ENCODE measurements at places on chromosomes 3 and 15. TPM values are rescaled to one million over a fixed set of nuclear protein-coding genes. Genes with fewer than 3 reads are reported as not detected.

GRCh38 chr3:147119346-147119745 is 287.0 kb downstream of the ZIC4 start:
- no peak for DNase-seq

DNA sequence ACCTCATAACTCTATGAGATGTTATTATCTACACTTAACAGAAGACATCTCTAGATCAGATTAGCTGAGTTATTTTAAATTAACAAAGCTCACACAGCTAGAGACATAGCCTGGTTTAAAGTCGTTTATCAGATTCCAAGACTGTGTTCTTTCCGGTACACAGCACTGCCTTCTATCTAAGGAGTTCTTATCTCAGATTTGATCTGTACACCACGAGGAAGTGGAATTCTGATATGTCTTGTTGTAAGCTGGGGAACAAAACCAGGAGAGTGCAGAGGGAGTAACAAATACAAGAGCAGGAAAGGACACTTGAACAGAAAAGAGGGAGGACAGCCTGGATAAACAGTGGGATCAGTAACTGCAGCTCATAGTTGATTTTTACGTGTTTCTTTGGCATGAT is 61.7 kb upstream of the KCNMB2 start:
- no peak for DNase-seq

DNA sequence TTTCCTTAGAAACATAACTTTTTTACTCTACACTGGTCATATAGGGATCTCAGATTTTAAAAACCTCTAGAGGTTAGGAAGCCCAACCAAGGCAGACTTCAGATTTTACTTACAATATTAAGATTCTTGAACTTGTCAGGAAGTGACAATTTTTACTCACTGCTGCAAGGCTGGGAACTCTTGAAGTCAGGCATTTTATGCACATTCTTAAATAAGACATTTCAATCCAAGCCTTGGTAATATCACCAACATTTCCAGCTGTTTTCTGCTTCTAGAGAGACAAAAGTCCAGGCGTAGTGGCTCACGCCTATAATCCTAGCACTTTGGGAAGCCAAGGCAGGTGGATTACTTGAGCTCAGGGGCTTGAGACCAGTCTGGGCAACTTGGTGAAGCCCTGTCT is 33.6 kb upstream of the UBP1 start:
- no peak for DNase-seq

KY gene
- total RNA-seq, result not detected

- DNase-seq, result peak; percentile 62
These were observed 367.6 kb upstream of the PLSCR5 start for GRCh38 chr3:146972726-146973125.

DNA sequence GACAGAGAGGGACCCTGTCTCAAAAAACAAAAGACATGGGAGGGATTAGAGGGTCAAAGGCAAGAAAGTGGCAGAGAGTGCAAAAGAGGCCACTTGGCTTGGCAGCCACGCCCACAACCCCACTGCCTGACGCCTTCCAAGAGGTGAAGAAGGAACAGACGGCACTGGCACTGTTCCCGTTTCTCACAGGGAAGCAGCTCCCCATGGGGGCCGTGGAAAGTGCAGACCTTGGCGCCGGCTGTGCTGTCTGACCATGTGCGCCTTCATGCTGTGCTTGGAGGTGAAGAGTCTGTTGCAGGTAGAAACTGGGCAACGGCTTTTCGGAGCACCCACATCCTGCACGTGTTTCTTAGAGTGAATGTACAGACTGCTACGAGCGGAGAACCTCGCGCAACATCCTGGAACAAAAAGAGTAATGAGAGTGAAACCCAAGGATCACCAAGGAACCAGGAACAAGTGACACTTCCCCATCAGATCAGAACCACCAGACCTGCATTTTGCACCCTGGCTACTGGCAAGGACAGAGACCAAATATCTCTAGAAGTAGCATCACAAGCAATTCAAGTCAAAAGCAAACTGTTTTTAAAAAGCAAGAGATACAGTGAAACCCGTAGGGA is 9.7 kb downstream of the ZXDC start:
- no peak for DNase-seq

ULK4 gene
- 8.7 TPM for total RNA-seq

- DNase-seq, result peak; percentile 97
These were observed 77.3 kb upstream of the MAGI1 start for GRCh38 chr3:66115858-66116654.

- no peak for DNase-seq
These were observed 187.3 kb downstream of the SUCNR1 start for GRCh38 chr3:152060701-152061100.

DNA sequence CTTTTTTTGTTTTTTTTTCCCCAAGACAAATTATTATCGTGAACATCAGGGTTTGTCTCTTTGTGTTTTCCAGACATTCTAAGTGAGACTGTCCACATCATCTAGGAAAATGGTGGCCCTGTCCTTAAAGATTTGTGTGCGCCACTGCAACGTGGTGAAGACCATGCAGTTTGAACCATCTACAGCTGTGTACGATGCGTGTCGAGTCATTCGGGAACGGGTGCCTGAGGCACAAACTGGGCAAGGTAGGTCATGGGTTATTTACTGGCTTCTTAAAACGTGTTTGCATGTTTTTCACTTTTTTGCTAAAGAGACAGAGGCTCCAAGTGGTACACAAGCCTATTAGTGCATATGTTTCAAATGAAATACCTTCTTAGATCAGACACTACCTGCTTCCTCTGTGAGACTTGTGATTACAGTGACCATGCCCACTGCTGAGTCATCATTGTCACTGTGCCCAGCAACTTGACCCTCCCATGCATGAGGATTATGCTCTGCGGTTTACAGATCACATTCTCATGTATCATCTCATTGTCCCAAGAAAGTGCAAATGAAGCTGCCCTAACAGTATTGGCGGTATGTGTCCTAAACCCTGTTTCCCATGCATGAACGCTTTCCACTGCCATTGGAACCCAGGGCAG is 395.2 kb upstream of the TPM1 start:
- peak; percentile 93 for DNase-seq

AADACL2 gene
- total RNA-seq, result not detected

PLA2G4F gene
- total RNA-seq, result not detected

DNA sequence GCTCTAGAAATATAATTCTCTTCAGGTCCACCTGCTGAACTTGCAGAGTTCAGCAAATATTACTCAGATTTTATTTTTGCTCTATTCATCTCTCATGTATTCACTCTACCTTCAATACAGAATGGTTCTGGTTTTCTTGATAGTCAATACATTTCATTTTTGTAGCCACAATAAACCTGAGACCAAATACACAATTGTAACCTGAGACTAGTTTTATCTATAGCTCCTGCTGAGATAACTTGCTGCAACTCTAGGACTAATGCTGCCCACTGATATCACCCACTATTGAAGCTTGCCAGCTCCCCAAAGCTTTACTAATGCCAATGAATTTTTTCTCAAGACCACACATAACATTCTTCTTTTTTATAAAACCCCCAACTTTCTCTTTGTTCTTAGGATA is 229.3 kb downstream of the NSUN3 start:
- no peak for DNase-seq

GRCh38 chr3:121490161-121490560 is 55.6 kb downstream of the POLQ start:
- no peak for DNase-seq

CORO2B gene
- total RNA-seq, result 18.3 TPM

DNA sequence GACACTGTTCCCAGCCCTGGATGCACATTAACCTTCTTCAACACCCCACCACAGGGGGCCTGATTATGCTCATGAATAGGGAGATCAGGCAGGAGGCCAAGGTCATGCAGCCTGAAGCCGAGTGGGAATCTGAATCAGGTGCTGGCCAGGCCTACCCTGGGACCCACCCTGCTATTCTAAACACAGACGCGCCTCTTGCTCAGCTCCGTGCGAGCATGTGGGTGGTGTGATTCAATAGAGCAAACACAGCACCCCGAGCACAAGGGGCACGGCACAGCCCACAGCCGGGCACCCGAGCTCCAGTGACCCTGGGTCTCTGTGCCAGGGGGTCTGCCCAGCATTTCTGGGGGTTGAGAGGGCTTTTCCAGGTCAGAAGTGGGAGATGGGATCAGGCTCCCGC is 24.6 kb upstream of the GRIP2 start:
- no peak for DNase-seq

DNA sequence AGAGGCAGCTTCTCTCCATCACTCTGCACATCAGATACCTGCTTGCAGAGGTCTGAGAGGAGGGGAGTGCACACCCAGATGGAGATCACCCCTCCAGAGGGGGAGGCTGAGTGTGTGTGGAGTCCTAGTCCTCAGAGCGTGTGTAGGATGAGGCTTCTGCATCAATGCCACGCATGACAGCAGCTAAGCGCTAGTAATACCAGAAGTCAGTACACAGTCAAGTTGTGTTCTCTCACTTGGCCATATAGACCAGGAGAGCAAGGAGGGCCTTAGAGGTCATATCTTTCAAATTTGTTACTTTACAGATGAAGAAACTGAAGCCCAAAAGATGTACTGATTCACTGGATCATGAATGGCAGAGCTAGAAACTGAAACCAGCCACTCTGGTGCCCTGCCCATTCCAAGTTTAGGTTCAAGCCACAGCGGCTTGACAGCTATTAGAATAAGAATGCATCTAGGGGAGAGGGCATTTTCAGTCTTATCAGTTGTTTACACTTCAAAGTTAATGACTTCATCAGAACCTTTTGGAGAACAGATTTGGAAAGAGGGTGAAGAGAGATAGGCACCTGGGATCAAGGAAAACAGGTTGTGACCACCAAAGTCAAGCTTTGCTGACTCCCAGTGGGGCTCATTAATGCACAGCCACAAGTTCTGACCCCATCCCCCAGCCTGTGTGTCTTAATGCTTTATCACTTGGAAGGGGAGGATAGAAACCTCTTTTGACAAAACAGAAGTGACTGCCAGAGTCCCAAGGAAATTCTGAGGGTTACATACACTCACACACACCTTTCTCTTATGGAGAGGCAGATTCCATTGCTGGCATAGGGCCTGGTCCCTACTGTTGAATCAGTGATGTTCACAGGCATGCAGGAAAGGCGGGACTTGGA is 310.3 kb downstream of the CHST2 start:
- DNase-seq, result no peak

- no peak for DNase-seq
These were observed 61.7 kb downstream of the IL1RAP start for GRCh38 chr3:190575437-190576185.

FSIP1 gene
- total RNA-seq, result 0.38 TPM

TGM4 gene
- 0.06 TPM for total RNA-seq

GOLGA6B gene
- not detected for total RNA-seq

- DNase-seq, result no peak
These were observed 52.1 kb upstream of the PRTG start for GRCh38 chr15:55795031-55795430.

DNA sequence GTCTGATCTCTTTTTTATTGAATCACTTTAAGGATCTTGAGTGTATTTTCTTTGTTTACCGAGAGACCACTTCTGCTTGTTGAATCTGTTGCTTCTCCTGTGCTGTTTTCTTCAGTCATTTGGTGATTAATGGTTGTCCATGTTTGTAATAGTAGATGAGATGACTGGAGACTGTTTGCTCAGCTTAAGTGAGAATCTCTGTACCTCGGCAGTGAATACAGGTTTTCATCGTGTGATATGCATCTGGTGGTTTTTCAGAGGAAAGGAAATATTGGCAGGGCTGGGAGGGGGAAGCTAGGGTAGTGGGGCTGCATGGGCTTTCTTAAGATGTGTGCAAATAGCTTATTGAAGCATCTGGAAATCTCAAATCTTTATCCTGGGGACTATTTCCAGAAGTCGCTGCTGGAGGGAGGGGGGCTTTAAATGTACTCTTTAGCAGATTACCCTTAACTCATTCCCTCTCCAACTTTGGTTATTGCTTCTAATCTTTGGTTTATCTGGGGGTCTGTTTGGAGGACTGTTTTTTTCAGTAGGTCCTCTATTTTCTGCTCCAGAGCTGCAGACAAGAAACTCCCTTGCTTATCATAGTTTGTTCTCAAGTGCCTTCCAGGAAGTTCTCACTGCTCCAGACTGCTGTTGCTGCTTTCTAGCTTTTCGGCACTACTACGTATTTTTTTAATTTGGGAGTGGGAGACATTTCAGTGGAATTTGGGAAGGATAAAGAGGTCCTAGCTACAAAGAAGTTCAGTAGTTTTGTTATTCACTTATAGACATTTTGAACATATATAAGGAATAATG is 19.4 kb downstream of the CMTM8 start:
- peak; percentile 39 for DNase-seq

TRA2B gene
- total RNA-seq, result 257 TPM

GRCh38 chr3:17643691-17644090 is 98.7 kb downstream of the TBC1D5 start:
- peak; percentile 83 for DNase-seq

GRCh38 chr3:7504886-7505775 is 644.2 kb downstream of the GRM7 start:
- DNase-seq, result peak; percentile 1

GRCh38 chr3:115498898-115499297 is 124.4 kb upstream of the GAP43 start:
- DNase-seq, result no peak

- no peak for DNase-seq
These were observed 1.4 kb downstream of the MAP6D1 start for GRCh38 chr3:183823963-183824362.

SATB1 gene
- 0.64 TPM for total RNA-seq

- no peak for DNase-seq
These were observed 237.1 kb upstream of the GOLGA6L4 start for GRCh38 chr15:83998486-83998885.

HAUS2 gene
- 55.5 TPM for total RNA-seq

PRICKLE2 gene
- total RNA-seq, result 12.1 TPM

DNA sequence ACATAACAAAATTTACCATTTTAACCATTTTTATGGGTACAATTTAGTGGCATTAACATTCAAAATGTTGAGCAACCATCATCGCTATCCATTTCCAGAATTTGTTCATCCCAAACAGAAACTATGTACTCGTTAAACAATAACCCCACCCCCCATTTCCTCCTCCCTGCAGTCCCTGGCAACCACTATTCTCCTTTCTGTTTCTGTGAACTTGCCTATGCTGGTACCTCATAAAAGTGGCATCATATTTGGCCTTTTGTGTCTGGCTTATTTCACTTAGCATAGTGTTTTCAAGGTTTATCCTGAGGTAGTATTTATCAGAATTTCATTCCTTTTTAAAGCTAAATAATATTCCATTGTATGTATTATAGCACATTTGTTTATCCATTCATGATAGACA is 32.4 kb downstream of the C3orf80 start:
- DNase-seq, result no peak

- no peak for DNase-seq
These were observed 83.6 kb downstream of the THSD4 start for GRCh38 chr15:71198846-71199245.

RPLP1 gene
- total RNA-seq, result 353 TPM

- DNase-seq, result no peak
These were observed 102.1 kb upstream of the CHRM5 start for GRCh38 chr15:33866101-33866737.

LSAMP gene
- under 0.01 TPM for total RNA-seq

- peak; percentile 46 for DNase-seq
These were observed 187.1 kb upstream of the LPP start for GRCh38 chr3:187966636-187967406.

- DNase-seq, result no peak
These were observed 504.2 kb downstream of the IGSF11 start for GRCh38 chr3:118530350-118530922.

GRCh38 chr15:59244337-59244736 is 37.7 kb downstream of the LDHAL6B start:
- no peak for DNase-seq

CCDC39 gene
- not detected for total RNA-seq

Measured in LHCN-M2 (cell line).